NCI-H2171 treated with DMSO at 0.1 percent for 48 hours (cell line): ENCODE measurements at places on chromosomes 1 and 21.

DNA sequence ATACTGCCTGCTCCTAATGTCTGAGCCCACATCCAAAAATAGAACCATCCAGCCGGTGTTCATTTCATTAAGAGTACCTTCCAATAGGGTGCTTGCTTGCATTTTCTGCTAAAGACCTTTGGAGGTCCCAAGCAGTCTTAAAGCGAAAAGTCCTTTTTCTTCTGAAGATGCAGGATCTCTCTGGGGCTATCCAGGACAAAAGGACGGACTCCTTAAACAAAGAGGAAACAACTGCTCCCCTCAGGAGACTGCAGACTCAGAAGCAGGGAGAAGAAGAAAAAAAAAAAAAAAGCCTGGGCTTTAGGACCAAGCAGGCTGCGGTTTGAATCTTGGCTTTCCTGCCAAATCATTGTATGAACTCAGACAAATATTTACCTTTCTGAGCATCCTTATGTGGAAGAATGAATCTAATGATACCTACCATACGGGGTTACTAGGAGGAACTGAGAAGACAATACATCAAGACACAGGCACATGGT lies 204.0 kb downstream of the PLPP3 start:
- peak; percentile 73 for DNase-seq

DNA sequence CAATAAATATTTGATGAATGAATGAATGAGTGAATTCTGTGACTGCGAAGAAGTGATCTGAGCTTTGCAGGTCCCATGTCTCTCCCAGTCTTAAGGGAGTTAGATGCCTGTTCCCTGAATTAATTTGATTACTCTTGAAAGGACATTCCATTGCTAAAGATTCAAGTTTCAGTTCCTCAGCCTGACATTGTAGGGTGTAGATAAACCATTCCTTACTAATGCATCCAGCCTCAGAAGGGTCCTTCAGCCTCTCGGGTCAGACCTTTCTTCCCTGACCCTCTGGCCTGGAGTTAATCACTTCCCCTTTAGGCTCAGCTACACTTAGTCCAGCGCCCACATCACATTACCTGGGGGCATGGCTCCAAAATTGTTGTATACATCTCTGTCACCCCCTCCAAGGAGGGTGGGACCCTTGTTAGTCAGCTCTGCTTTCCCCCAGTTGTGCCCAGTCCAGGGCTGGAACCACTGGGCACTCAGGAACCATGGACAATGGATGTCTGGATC lies 2.6 kb downstream of the INSRR start:
- no peak for DNase-seq

DNA sequence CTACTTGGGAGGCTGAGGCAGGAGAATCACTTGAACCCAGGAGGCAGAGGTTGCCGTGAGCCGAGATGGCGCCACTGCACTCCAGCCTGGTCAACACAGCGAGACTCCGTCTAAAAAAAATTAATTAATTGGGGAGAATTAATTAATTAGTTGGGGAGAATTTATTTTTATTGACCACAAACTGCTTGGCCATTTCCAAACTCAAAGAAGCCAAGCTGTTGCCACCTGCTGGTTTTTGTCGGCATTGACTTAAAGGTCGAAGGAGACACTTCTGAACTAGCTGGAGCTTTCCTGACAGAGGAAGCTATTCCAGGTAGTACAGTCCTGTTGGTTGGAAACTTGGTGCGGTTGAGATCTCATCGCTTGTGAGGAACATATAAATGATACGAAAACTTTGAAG lies 13.1 kb downstream of the MAP1LC3C start:
- no peak for DNase-seq

DNA sequence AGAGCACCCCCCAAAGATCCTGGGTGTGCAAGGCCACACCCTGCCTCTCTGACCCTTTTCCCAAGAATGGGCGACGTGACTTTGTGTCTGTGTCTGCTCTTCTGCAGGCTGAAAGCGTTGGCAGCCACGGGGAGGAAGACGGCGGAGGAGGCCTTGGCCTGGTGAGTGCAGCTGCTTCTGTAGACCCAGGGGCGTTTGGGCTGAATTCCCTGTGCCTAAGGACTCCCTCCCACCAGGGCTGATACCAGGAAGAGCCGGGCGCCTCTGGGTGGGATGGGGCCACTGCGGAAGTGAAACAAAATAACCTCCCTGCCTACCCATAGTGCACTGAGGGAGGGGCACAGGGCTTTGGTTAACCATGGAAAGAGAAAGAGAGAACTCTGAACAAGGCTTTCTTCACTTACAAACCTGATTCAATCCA lies 2.5 kb downstream of the UBASH3A start:
- no peak for DNase-seq

DNA sequence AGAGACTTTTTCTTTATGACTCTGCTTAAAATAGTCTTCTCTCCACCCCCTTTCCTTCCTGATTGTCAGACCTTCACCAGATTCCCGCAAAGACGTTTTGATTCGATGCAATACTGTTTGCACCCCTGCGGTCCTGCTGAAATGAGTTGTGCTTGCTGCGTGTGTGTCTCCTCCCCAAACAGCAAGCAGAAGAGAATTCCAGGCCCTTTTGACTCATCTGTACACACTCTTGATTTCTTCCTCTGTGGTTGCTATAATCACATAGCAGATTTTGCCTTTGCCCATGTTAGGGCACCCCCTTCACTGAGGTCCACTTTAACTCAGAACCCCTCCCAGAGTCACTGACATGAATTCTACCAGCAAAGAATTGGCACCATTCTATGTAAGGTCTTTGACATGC lies 136.5 kb downstream of the ZZZ3 start:
- no peak for DNase-seq

DNA sequence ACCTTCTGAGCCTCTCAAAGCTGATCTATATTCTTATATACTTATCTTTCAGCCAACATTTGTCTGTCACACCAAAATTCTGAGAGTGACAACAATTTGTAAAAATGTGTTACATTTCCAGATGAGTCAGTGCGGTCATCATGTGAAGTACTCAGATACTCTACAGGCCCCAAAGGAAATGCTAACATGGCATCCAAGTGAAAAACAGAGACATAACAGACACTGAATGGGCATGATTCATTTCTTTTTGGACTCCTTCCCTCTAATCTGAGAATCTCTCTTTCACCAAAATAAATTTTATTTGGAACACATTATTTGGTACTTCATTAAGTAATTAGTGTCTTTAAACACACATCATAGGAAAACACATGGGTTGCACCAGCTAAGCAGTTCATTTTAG lies 96.6 kb downstream of the SLC44A5 start:
- no peak for DNase-seq

GRCh38 chr1:150364231-150365003 lies 470 bp downstream of the RPRD2 start:
- peak; percentile 88 for DNase-seq

DNA sequence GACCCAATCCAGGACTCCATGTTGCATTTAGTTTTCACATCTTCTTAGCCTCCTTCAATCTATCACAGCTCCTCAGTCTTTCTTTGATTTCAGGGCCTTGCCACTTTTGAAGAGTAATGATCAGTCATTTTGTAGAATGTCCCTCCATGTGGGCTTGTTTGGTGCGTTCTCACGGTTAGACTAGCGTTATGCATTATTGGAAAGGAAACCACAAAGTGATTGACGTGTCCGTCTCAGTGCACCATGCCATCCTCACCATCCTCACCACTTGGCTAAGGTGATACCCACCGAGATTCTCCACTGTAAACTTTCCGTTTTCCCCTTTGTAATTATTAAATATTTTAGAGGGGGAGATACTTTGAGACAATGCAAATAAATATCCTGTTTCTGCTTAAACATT lies 59.6 kb upstream of the OLIG2 start:
- no peak for DNase-seq

DNA sequence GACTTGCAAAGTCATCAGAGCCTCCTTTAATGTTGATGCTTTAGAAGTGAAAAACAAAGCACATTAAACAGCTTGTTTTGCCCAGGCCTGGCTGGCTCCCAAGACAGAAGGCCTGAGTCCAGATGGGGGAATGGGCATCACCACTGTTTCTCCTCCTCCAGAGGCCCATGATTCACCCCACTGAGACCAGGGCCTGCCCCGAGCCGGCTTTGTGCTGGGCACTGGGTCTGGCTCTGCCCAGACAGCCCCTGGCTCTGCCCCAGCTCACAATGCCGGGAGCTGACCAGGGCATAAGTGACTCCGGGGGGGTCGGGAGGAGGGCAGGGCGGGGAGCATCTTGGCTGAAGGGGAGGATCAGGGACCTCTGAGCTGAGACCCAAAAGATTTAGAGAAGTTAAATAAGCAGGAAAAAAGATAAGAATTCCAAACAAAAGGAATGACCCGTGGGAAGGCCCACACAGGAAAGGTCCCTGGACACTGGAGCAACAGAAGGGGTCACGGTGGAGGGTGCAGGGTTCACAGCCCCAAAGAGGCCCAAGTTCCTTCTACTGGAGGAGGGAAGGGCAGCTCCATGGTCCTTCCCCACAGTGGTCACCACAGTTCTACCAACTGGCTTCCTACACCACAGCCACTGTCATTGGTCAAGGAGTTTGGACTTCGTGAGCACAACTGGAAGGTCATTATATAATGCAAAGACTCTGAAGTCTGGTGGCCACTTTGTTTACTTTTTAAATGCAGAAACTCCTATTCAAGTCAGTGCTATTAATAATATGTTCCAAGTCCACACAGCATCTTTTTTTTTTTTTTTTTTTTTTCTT lies 5.5 kb downstream of the C2CD2 start:
- DNase-seq, result no peak

DNA sequence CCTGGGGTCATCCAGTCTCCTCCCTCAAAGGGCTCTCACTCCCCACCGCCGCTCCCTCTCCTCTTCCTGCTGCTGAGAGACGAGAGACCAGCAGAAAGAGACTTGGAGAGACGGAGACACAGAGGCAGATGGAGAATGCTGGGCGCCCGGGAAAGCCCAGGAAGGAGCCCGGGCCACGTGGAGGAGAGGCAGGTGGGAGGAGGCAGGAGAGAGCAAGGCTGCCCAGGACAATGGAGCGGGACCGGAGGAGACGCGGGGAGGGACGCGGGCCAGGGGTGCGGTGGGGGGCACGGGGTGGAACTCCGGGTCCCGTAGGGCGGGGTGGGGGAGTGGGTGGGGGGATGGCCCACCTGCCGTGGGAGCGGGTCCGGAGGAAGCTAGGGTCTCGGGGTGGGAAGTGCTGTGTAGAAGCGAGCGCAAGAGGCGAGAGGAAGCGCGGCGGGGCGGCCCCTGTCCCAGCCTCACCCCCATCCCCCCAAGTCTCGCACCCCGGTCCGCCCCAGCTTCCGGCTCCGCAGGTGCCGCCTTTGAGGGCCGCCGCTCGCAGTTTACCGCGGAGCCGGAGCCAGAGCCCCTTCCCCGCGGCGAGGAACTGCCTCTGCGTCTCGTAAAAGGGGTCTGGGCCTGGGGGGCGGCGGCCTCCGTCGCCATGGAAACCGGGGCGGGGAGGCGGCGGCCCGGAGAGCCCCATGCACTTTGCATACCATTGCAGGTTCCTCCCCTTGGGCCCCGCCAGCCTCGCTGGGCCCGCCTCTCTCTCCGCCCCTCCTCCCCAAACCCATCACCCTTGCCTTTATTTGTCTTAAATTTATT lies 11.7 kb upstream of the EPHA2 start:
- peak; percentile 56 for DNase-seq

DNA sequence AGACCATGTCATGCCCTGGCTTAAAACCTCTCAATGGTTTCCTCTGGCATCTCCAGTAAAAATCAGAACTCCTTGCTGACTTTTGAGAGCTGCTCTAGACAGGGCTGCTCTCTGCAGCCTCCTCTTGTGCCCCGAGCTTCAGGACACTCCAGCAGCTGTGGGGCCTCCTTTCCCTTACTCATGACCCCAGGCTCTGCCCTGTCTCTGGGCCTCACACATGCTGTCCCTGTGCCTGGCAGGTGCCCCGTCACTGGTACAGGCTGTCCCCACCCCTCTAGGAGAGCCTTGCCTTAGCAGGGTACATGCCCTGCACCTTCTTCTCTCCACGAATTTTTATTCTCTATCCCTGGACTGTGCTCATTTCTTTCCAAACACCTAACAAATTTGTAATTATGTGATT lies 43.2 kb downstream of the HIVEP3 start:
- DNase-seq, result no peak

GRCh38 chr1:96683931-96684330 lies 37.7 kb upstream of the PTBP2 start:
- no peak for DNase-seq

DNA sequence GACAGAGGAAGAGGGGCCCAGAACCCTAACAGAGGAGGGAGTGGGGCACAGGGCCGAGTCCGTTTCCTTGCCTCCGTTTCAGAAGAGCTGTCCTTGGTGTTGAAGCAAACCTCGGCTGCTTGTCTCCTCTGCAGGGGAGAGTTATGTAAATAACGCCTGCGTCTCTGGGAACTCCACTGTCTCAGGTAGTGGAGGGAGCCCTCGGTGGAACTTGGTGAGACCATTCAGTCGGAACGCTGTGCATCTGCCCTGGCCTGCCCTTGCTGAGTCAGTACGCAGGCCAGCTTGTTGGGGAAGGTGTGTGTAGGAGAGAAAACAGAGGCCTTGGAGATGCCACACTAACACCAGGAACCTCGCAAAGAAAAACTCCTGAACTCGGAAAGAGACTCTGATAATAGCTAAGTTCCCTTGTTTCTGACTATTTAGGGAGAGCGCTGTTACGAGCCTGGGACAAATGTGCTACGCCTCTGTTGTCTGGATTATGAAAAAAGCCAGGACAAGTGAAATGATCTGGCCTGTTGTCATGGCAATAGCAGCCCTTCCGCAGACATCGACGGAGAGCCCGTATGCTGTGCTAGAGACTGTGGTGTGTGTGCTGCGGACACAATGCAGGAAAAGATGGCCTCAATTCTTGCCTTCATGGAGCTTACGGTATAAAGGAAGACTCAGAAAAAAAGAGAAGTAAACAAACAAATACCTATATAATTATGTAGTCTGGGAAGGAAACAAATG lies 94.6 kb upstream of the AKT3 start:
- peak; percentile 62 for DNase-seq

GRCh38 chr1:20143734-20144565 lies 4.8 kb downstream of the PLA2G2F start:
- no peak for DNase-seq

DNA sequence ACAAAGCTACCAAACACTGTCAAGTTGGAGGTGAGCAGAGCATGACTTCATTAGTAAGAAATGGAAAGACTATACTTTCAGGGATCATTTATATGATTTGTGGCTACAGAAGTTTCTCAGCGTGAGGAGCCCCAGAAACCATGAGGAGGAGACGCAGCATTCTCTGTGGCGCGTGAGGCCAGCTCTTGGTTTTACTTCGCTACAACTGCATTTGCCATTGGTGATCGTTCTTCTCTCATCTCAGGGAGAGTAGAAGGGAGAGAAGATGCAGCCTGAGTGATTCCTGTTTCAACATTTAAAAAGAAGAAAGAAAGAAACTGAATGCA lies 94.5 kb upstream of the ATP1A1 start:
- no peak for DNase-seq

DNA sequence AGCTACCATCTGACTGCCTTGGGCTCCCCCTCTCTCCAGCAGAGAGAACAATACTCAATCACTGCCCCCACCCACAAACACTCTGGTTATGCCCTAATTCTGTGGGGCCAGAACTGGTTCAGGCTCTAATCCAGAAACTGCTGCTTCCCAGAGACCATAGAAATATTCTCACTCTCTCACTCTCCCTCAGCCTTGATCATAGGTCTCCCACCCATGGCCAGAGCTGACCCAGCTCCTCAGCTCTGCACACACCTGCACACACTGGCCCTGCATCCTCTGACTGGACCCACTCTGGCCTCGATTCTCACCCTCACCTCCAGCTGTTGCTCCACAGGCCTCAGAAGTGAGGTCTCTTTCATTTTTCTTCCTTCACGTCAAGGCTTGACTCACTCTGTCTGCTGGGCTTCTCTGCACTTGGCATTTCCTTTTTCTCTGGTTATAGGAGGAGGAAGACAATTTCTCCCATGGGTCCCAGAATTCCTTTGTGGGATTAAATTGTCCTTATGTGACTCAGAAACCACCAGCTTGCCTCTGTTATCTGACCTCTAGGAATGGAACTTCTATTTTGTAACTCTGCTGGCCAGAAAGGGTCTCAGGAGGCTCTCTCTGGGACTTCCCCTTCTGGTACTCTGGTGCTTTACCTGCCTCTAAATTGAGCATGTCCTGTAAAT lies 15.6 kb upstream of the ZMYM6 start:
- no peak for DNase-seq
